ENCODE measurements at places on chromosomes 13 and 19. TPM values are rescaled to one million over a fixed set of nuclear protein-coding genes. Genes with fewer than 3 reads are reported as not detected.

IL4I1 gene
- total RNA-seq = 0.47 TPM

CTU1 gene
- total RNA-seq = 4.3 TPM

PINLYP gene
- total RNA-seq = 6.3 TPM

HIF3A gene
- total RNA-seq = 1.3 TPM

MEIS3 gene
- total RNA-seq = 21.4 TPM

OVOL3 gene
- not detected for total RNA-seq

ACER1 gene
- 0.09 TPM for total RNA-seq

PSG3 gene
- total RNA-seq = not detected

SYDE1 gene
- total RNA-seq = 10.1 TPM

TEX101 gene
- total RNA-seq = not detected

CDK8 gene
- 16.1 TPM for total RNA-seq

GNA15 gene
- 0.09 TPM for total RNA-seq

IRGC gene
- total RNA-seq = not detected

MATK gene
- not detected for total RNA-seq

KLK12 gene
- total RNA-seq = not detected

RGL3 gene
- 4.4 TPM for total RNA-seq

CLN5 gene
- total RNA-seq = 38.5 TPM

HPN gene
- 0.09 TPM for total RNA-seq

FARP1 gene
- total RNA-seq = 17.0 TPM

OSCAR gene
- total RNA-seq = not detected

SEMA6B gene
- total RNA-seq = 0.32 TPM

KLK10 gene
- not detected for total RNA-seq

CLEC17A gene
- total RNA-seq = 0.09 TPM

ZSCAN18 gene
- total RNA-seq = 31.4 TPM

APOC4 gene
- not detected for total RNA-seq

ZNF112 gene
- 9.4 TPM for total RNA-seq

CGB3 gene
- not detected for total RNA-seq

IFNL2 gene
- not detected for total RNA-seq

ZNF135 gene
- total RNA-seq = 6.1 TPM

ATXN8OS gene
- total RNA-seq = not detected

SPRY2 gene
- 10.6 TPM for total RNA-seq

MYO16 gene
- 0.16 TPM for total RNA-seq

PMIS2 gene
- total RNA-seq = not detected

NCR1 gene
- total RNA-seq = not detected

ZSCAN5B gene
- not detected for total RNA-seq

SLC25A41 gene
- total RNA-seq = 0.17 TPM

DPF1 gene
- 0.63 TPM for total RNA-seq

KIR3DL1 gene
- total RNA-seq = not detected

KLK13 gene
- total RNA-seq = not detected

IGFL2 gene
- not detected for total RNA-seq

ZIM2 gene
- 0.09 TPM for total RNA-seq

SNAPC2 gene
- 10.4 TPM for total RNA-seq
